ENCODE measurements at places on chromosomes 1 and 21.

DNA sequence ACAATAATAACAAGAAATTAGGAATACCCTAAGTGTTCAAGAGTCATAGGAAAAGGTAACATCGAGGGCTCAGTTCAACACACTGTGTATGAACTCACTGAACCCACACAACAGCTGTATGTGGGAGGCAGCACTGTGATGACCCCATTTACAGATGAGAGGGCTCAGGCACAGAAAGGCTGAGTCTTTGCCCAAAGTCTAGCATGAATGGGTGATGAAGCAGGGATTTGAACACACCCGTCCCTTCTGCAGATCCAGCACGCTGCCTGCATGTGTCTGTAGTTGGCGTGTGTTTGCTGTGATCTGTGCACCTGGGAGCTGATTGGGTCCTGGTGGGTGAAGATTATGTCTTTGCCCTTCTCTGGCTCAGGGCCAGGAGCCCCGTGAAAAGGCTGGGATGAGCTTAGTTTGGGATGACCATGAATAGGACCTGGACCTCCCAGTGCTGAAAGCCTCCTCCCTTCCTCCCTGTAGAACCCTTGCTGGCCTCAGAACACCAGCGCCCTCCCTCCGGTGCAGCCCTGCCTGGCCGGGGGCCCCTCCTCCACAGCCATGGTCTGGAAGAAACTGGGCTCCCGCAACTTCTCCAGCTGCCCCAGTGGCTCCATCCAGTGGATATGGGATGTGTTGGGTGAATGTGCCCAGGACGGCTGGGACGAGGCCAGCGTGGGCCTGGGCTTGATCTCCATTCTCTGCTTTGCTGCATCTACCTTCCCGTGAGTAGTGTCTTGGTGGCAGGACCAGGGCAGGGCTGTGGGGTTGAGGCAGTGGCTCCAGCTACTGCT, 5.2 kb downstream of the SLC66A1 start:
- DNase-seq: no peak

DNA sequence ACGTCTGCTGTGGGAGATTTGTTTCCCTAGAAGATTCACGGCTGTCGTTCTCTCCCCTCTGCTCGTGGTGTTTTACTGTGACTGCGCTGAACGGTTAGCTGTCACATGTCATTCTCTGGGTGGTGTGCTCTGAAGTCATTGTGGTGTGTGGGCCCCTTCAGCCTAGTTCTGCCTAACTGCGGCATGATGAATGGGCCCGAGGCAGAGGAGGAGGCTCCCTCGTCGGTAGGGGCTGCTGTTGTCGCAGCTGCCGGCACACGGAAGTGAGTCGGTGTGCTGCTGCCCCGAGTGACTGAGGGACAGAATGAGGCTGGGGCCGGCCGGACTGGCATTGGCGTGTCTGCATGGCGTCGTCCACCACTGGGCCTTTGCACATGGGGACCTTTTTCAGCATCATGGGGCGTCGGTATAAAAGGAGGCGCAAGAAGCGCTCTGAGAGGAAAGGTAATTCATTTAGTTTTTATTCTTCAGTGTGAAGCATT, 77.9 kb downstream of the ADARB1 start:
- DNase-seq: no peak

DNA sequence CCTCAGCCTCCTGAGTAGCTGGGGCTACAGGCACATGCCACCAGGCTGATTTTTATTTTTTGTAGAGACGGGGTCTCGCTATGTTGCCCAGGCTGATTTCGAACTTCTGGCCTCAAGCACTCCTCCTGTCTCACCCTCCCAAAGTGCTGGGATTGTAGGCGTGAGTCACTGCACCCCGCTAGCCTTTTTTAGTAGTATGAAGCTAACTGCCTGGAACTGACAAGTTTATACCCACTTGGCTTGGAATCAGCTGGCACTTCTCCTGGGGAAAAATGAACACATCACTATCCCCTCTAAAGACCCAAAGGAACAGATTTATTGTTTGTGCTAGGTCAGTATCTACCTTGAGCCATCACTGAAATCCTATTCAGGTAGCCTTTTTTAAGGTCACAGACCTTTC, 19.0 kb downstream of the TMEM63A start:
- no peak for DNase-seq

- DNase-seq: no peak
Observed at GRCh38 chr1:28680151-28680550, 11.6 kb downstream of the GMEB1 start.

DNA sequence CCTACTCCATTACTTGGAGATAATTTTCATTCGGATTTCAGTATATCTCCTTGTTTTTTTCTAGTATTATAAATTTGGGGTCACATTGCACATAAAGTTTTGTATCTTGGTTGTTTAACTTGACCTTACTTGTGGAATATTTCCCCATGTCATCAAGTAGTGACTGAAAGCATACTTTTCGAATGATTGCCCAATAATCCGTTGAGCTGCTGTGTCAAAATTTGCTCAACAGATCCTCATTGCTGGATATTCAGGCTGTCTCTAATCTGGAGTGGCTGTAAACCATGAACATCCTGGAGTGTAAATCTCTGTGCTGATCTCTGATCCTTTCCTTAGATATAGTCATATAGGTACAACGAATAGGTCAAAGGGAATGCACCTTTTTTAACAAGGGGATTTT, 4.9 kb downstream of the NIPAL3 start:
- no peak for DNase-seq

GRCh38 chr21:17044696-17045095, 468.1 kb upstream of the CXADR start:
- DNase-seq: no peak

DNA sequence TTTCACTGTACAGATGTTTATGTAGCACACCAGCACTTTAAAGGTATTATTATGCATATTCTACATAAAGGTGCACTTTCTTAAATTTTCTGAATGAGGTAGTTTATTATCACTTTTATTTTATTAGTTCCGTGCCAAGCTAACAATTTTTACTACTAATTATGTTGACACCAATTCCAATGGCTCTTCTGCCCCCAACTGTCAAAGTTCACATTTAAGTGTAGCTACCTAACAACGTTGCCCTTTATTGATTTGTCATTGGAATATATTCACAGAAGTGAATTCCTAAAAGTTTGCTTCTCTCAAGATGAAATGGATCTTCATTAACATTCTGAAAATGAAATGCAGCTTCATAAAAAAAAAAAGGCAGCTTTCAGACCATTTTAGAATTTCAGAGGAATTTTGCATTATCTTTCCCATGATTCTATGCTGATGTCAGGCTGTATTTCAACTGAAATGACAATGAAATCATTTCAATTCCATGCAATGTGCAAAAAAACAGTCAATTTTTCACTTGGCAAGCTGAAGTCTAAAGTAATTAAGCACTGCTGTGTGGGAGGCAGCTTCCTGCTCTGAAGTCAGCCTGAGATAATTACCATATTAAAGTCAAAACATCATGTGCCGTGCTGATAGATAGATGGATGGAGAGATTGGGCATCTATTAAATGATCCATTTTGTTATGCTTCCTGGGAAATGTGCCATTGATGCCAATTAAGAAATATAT, 229.2 kb downstream of the TTLL7 start:
- no peak for DNase-seq

DNA sequence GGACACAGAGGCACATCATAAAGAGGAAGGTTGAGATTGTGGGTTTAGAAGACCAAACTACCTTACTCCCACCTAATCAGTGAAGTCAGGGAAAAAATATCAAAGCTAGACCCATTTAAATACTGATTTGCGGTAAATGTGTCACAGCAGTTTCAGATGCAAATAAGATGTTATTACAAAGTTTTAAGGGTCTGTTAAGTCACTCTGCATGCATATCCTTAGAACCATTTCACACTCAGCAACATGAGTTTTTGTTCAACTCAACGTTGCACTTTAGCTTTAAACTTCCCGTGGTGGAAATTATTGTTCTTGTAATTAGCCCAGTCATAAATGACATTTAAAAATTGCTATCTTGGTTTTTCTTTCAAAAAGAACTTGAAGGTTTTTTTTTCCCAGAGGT, 34.8 kb downstream of the RPAP2 start:
- no peak for DNase-seq

DNA sequence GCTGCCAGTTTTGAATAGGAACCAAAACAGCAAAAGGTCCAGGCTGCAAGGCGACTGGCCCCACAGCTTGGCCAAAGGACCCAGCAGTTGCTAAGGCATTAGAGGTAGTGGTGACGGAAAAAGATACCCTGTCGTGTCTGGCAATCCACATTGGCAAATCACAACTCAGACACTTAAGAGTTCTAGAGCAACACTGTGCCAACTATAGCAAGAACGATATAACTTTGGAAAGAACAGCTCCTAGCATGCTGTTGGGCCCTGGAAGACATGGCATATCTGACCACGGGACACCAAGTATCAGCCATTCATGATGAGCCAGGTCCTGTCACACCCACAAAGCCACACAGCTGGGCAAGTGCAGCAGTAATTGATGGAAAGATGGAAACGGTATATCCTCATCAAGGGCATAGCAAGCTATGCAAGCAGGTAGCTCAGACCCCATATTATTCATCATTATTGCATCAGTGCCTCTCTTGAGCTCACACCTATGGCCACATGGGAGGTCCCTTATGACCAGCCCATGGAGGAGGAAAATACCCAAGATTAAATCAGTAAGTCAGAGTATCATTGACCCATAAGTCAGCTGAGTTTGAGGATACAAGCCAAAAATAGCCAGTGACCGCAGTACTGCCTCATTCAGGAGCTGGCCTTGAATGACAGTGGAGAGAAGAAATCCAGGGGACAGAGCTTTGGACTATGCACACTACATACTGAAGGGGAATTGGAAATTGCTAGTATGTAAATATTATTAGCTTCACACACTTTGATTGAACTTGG, 221.2 kb downstream of the SETD4 start:
- DNase-seq: no peak

DNA sequence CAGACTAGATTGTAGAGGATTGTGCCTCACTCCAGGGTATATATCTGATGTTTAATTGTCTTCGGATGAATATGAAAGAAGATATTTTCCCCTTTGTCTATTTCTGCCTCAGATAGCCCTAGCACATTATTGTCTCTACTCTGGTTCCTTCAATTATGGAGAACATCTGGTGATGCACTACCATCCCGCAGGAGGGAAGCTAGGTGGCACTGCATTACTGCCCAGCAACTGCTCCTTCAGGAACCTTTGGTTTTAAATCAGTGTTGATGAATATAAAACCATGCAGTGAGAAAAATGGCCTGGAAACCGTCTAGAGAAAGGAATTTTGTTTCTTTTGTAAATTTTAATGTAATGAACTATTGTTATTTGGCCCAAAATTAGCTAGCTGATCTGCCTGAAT, 68.5 kb downstream of the GPR88 start:
- DNase-seq: no peak

DNA sequence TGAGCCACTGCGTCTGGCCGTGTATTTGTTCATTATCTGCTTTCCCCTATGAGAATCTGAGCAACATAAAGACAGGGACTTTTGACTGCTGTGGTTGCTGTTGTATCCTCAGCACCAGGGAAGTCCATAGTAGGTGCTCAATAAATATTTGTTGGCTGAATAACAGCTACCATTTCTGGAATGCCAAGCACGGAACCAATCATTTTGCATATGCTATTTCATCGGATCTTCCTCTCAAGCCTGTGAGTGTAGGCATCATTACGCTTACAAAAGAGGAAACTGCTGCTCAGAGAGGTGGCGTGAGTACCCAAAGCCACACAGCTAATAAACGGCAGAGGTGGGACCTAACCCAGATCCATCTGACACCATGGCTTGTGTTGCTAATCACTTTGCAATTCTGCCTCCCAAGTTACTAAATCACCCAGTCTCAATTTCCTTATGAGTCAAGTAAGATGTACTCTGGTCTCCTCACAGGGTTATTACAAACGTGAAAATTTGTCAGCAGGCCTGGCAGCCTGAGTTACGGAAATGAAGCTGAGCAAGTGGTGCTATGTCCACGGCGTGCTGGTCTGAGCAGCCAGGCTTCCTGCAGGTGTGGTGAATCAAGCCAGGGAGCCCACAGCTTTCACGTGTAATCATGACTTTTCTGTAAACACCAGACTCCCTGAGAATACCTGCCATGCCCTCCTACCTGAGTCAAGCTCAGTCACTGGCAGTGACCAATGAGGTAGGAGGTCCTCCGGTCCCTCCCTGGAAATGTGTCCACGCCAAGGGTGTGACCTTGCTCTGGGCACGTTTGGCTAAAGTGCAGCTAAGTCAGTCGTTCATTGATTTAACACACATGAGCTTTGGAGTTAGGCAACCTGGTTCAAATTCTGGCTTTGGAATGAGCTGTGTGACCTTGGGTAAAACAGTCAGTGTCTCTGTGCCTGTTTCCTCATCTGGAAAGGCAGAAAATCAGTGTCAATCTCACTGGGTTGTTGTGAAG, 4.8 kb upstream of the RHCE start:
- no peak for DNase-seq

DNA sequence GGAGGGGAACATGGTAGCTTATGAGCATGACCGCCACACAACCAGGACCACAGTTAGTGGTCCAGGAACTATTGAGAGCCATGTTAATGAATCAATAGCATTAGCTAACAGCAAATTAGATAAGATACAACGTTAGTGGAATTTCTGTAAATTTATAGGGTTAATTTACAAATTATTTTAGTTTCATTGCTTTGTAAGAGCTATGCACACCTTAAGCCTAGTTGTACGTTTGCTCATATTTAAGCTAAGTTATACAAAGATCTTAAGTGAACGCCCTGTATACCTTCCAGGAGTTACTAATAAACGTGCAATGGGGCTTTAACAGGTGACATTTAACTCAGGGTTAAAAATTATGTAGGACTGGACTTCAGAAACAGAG, 749 bp downstream of the EXOSC10 start:
- no peak for DNase-seq

DNA sequence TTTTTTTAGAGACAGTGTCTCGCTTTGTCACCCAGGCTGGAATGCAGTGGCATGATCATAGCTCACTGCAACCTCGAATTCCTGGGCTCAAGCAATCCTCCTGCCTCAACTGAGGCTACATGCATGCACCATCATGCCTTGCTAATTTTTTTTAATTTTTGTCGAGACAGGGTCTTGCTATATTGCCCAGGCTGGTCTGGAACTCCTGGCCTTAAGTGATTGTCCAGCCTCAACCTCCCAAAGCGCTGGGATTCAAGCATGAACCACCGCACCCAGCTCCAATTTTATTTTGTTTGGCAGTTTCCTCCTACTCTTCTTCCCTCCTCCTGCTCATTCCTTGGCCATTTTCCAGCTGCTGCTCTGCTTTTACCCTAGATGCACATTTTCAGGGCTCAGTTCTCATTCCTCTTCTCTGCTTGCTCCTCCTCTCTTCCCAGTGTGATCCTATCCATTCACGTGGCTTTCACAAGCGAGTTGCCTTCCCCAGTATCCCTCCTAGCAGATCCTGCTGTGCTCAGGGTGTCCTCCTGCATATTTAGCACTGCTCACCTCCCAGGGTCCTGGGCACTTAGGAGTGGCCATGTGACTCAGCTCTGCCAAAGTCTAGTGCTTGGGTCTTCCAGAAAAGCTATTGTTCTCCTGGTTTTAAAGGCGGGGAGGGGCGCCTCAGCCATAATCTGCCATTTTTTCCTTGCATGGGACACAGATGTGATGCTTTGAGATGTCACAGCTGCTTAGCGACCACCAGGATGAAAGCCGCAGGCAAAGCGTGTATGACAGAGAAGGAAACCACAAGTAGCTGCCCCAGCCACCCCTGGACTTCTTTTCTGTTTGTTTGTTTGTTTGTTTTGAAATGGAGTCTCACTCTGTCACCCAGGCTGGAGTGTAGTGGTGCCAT, 33.7 kb downstream of the PSEN2 start:
- no peak for DNase-seq

- DNase-seq: no peak
Observed at GRCh38 chr21:18772897-18773296, 369.3 kb upstream of the TMPRSS15 start.

- DNase-seq: no peak
Observed at GRCh38 chr21:33185852-33186251, 43.9 kb upstream of the IFNAR2 start.
